Frontal cortex (tissue), 4 donors: ENCODE measurements at places on chromosomes 11 and 22. TPM values are rescaled to one million over a fixed set of nuclear protein-coding genes. Genes with fewer than 3 reads are reported as not detected.

- DNase-seq: no peak
Observed at GRCh38 chr11:75328426-75329277, 22.8 kb downstream of the ARRB1 start.

Gene OOSP4B
- total RNA-seq: not detected

GRCh38 chr11:102436561-102436960 is 16.0 kb downstream of the TMEM123 start:
- no peak for DNase-seq

DNA sequence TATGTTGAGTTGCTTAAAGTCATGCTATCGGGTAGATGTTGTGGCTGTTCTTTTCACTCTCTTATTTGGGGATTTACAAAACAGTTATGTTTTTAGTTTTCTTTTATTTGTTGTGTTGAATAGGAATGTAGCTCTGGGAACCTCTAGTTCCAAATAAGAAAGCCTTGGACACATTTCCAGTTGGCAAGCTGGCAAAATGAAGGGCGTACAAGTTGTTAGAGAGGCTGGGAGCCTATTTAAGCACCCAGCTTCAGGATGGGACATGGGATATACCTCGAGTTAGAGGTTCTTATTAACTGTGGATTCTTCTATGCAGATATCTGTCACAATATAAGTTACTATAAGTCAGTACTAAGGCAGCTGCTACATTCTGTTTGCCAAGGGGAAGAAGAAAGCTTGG is 22.8 kb downstream of the PPARA start:
- DNase-seq: no peak

DNA sequence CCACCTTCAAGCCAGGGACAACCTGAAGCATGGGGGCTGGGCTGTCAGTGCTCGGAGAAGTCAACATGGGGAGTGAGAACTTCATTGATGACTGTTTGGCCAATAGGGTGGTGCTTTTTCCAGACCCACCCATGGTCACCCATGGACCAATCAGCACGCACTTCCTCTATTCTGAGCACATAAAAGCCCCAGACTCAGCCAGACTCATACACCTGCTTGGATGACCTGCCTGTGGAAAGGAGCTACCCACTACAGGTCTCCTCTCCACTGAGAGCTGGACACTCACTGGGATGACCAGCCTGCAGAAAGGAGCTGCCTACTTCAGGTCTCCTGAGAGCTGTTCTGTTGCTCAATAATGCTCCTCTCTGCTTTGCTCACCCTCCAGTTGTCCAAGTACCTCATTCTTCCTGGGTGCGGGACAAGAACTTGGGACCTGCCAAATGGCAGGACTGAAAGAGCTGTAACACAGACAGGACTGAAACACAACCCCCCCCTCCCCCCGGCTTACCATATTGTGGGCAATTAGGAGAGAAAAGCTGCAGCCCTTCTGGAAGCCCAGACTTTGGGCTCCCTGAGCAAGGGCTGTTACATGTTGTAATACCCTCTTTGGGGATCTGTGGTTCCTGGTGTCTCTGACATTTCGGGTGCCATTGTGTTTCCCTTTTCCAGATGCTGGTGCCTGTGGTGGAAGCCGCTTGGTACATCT is 44.4 kb upstream of the WNT11 start:
- no peak for DNase-seq

Gene MMP12
- total RNA-seq: not detected

DNA sequence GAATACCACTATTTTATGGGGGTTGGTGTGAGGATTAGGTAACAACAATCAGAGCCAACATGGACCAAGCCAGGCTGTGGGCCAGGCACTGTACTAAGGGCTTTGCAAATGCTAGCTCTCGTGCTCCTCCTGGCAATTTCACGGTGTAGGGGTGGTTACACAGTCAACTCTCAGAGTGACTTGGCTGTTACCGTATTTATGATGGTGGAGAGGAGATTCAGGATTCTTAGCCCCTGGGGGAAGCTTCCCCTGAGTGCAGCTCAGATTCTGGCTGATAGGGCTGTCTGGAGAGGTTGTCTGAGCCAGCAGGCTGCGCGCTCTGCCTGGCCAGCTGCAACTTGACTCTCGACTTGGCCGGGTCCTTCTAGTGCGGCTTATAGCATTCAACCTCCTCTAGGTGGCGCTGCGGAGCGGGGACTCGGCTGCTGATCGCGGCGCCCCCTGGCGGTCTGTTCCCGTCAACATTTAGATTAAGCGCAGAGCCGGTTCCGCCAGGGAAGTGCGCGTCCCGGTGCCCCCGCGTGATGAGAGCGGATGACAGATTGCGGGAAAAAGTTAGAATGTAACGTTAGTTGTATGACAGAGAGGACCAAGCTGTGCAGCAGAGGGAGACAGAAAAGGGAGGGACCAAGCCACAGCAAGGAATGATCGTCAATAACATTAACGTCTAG is 4.5 kb upstream of the NCF4 start:
- peak; percentile 65 for DNase-seq

DNA sequence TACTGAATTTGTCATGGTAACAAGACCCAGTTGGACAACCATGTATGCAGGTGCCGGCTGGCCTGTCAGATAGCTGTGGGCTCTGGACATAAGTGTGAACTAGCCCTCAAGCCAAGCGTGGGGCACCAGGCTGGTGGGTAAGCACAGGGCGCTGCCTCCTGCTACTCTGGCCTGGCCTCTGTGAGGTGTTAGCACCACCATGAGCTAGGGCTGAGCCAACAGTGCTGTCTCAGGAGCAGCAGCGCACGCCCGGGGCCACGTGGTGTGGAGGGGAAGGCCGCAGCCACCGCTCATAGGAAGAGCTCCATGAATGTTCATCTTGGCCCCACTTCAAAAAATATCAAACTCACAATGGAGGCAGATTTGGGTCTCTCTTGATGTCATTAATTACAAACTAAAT is 35.3 kb upstream of the GNB1L start:
- DNase-seq: no peak

DNA sequence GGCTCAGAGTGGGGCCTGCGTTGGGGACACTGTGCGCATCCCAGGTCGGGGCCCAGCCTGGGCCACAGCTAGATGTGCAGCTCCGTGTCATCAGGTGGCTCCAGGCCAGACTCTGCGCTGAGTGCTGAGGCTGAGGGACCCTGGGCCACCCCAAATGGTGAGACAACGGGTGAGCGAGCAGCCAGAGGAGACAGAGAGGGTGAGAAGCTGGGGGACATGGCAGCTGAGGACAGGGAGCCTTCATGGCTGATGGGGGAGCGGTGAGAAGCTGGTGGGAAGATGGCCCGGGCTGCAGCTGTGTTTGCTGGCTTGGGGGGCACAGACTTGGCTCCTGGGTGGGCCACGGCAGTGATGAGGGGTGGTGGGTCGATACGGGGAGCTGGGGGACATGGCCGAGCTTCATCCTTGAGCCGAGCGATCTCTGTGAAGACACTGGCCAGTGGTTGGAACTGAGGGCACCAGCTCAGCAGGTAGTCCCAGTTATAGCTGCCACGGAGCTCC is 2.5 kb upstream of the TPP1 start:
- DNase-seq: no peak

DNA sequence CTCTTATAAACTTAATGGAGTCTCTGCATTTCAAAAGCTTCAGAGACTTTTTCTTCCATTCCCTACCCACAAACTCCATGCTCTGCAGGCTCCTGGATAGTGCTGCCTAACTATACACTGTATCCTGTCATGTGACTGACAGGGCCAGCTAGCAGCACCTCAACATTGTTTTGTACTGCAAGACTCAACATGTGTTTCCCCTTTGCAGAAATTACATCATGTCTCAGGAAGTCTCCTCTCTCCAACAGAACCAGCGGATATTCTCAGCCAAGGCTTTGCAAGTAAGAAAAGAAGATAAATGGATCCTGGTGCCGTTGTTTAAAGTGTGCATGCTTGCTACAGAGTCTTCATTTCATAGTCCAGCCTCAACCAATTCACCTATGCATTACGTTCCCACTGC is 164.0 kb upstream of the UBASH3B start:
- DNase-seq: no peak

Gene CNGA4
- 0.41 TPM for total RNA-seq
